ENCODE measurements at places on chromosomes 5 and 9.

DNA sequence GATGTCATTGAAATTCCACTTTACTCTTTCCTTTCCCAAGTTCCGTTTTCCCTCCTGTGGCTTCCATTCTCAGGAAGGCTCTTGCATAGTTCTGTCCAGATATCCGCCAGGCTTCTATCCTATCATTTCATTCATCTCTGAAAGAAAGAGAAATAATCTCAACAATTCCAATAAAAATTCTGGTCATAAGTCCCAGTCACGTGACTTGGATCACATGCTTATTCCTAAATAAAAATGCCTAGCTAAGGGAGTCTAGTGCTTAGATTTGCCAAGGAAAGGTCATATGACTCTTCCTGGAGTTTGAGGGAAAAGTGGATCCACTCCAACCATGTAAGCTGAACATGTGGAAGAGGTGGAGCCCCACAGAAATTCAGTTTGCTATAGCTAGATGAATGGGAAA, 146.0 kb upstream of the PPP1R2B start:
- DNase-seq: no peak

GRCh38 chr5:82901281-82901888, 175.8 kb downstream of the TMEM167A start:
- DNase-seq: no peak

DNA sequence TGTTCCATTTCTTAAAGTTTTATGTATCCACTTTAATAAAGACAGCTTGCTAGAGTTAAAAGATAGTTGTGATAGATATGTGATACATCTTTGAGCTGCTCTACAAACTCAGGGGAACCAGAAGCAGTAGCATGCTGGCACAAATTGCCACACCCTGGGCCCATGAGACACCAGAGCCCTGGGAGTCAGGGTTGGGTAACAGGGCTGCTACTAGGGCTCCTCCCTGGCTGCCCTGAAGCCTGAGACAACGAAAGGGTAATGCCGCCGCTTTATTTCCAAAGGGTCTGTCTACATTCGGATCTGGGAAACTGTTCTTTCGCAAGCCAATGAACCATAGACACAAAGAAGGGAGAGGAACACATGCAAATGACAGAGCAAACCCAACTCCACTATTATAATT, 29.2 kb downstream of the PTPN3 start:
- DNase-seq: no peak

- DNase-seq: no peak
Observed at GRCh38 chr9:125483697-125484096, 222.1 kb downstream of the GAPVD1 start.

DNA sequence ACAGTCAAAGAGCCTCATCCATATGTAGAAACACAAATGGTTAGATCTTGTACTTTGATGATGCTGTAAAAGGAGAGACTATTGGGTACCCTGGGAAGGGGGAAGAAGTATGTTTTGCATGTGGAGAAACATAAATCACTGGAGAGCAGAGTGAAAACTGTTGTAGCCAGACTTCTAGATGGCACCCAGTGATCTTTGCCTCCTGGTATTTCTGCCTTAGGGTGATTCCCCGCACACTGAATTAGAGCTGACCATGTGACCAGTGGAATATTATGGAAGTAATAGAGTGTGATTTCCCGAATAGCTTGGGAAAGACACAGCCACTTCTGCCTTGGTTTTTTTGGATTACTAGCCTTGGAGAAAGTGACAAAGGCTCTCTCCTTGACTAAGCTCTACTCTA, 174.3 kb downstream of the LPAR1 start:
- no peak for DNase-seq

- DNase-seq: no peak
Observed at GRCh38 chr5:55763746-55764420, 26.0 kb downstream of the DDX4 start.

DNA sequence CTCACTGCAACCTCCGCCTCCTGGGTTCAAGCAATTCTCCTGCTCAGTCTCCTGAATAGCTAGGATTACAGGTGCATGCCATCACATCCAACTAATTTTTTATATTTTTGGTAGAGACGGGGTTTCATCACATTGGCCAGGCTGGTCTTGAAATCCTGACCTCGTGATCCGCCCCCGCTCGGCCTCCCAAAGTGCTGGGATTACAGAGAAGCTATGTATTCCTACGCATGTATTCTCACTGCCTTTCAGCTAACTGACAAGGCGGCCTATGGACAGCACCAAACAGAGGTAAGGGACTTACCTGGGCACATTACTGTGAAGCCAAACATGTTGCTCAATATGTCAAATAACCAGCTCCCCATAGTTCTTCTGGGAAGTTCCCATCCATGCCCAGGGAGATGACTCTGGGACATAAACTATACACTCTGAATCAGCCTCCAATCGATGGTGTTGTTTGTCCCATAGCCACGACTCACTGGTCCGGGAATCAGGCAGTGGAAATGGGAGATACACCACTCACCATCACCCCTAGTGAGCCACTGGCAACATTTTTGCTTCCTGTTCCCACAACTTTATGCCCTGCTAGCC, 114.6 kb downstream of the SYK start:
- DNase-seq: no peak

DNA sequence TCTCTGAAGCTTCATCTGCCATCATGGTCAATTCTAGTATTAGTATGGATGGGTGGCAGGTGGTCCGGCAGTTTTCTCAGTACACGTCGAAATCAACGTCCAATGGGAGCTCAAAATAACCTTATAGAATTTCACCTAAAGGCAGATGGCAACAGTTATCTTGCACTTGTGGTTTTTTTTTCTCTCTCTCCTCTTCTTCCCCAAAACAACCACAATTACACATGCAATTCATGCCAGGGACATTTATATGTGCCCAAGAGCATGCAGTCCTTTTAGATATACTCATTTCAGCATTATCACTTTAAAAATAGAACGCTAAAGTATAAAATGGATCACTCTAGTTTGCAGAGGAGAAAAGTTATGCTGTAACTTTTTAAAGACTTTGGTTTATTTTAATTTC, 1428.9 kb upstream of the WWC1 start:
- no peak for DNase-seq

DNA sequence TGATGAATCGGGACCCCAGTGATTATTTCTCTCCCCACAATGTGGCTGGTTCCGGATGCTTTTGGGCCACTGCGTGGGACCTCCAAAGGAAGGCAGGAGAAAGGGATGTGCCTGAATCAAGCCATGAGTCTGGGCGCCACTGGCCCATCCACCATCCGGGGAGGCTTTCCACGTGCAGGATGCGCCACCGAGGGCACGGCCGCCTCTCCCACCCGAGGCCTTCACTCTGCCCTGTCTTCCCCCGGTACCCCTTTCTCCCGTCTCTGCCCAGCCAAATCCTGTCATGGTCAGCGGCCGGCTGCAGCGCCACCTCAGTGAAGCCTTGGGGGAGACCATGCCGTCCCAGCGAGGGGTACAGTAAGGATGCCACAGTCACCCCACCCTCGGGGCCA, 43.9 kb upstream of the GRHPR start:
- no peak for DNase-seq

GRCh38 chr5:2465383-2465782, 286.1 kb downstream of the IRX2 start:
- no peak for DNase-seq

DNA sequence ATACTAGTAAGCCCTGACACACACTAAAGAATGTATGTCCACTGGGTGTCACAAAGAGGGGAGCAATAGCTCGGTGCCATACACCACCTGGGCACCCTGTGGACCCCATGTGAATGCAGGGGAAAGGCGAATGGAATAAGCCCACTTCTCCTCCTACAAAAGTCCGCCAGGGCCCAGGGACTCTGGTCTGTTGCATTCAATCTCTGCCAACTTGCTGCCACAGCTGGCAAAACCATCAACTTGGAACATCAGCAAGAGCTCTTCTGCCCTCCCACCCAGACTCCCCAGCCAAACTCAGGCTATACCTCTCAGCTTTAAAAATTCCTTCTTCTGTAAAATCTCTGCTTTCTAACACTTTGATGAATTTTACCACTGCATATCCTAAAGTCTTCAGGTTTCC, 54.5 kb downstream of the PFDN1 start:
- no peak for DNase-seq

DNA sequence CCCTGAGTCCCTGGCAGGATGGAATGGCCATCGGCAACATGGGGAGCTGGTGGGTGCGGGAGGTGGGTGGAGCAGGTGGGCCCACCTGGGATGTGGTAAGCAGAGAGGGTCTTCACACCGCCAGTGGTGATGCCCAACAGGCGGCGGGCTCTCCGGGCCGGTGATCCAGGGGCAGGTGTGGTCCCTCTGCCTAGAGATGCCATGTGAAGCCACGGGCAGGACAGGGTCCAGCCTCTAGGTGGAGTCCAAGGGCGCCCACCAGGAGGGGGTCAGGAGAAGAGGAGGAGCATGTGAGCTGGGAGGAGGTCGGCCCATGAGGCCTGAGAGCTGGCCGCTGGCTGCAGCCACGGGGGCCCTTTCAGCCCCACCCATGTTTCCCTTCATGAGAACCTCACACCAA, 221.1 kb downstream of the FANCC start:
- DNase-seq: no peak

DNA sequence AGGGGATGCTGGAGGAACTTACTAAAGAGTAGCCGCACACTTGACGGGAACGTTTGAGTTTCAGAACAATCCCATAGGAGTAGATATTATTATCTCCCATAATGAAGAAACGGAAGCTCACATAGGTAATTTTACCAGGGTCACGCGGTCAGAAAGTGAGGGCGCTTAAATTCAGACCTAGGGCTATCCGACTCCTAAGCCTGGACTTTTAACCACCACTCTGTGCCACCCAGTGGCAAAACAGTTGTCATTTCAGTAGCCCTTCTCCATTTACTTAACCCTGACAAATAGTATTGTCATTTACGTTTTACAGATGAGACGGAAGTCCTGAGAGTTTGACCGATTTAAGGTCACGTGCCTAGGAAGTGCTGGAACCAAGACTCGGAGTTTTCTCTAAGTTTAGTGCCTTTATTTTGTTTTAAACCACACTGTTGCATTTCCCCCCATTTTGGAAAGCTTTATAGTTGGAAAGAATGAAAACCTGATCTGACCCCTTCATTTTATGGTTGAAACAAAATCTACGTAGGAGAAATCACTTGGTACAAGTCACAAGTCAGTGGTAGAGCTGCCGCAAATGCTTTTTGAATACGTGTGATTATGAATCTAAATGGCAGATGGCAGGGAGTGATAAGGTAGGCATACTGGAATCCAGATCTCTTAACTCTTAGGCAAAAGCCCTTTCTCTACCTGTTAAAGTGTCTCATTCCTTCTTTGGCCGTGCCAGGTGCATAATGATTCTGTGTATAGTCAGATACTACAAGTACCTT, 650 bp downstream of the MRRF start:
- no peak for DNase-seq

DNA sequence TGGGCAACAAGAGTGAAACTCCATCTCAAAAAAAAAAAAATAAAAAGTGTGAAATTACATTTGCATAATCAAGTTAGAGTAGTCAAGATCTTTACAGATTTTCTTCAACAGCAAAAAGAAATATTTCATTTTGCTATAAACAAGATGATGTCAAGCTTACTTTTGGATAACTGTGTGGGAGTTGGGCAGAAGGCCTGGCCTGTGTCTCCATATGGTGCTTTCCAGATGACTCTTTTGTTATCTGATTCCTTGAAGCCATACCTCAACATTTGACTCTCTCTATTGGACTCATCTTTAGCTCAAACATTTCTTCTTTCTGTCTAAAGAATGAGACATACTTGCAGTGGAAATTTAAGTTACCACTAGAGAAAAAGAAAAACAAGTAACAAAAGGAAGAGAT, 246.8 kb downstream of the MSX2 start:
- no peak for DNase-seq

Data from hypothalamus (tissue), 51 donors.